A549 treated with GW870086 at 1 μM for 4 hours (cell line): ENCODE measurements at places on chromosomes 16 and 17. TPM values are rescaled to one million over a fixed set of nuclear protein-coding genes. Genes with fewer than 3 reads are reported as not detected.

Gene HOXB8
- 6.9 to 8.8 TPM (median 8.2 TPM) in 5 replicates for total RNA-seq

Gene CALB2
- total RNA-seq, result 4.7 to 7.7 TPM (median 5.8 TPM) in 5 replicates

Gene KRTAP9-8
- total RNA-seq, result not detected in 5 replicates

Gene GRB7
- 2.8 to 5.0 TPM (median 4.2 TPM) in 5 replicates for total RNA-seq

Gene BRICD5
- 3.6 to 6.2 TPM (median 5.0 TPM) in 5 replicates for total RNA-seq

Gene AGRP
- total RNA-seq, result not detected in 5 replicates

Gene SUMO2
- 289 to 400 TPM (median 383 TPM) in 5 replicates for total RNA-seq
